ENCODE measurements at places on chromosomes 13 and 19.

DNA sequence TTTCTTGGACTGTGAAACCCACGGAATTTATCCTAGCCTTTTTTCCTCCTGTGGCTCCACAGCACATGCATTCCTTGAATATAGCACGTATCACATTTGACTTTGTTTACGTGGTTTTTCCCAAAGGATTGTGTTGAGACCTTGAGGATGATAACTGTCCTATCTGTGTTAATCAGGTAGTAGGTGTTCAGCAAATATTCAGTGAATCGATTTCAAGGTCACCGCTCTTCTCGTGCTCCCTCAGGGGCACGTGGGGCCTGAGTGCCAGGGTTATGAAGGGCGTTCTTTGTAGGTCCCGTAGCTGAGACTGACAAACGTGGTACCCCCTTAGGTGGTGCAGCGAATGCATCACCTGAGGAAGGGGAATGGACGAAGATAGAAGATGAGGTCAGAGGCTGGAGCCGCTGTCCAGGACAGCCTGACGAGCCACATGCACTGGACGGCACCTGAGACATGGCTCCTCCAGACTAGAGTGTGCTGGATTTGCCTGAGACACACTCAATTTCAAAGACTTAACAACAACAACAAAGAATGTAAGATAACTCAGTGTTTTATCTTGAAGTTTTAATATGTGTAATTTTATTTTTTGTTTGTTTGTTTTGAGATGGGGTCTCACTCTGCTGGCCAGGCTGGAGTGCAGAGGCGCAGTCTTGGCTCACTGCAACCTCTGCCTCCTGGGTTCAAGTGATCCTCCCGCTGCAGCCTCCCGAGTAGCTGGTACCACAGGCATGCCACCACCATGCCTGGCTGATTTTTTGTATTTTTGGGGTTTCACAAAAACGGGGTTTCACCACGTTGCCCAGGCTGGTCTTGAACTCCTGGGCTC lies 131.2 kb upstream of the RNF113B start:
- no peak for DNase-seq

- peak; percentile 65 for DNase-seq
Observed at GRCh38 chr19:35929876-35930275, 6.3 kb upstream of the LRFN3 start.

GRCh38 chr13:35690581-35691207 lies 214.2 kb upstream of the MAB21L1 start:
- no peak for DNase-seq

GRCh38 chr19:843180-843835 lies 2.5 kb downstream of the PRTN3 start:
- DNase-seq, result no peak

DNA sequence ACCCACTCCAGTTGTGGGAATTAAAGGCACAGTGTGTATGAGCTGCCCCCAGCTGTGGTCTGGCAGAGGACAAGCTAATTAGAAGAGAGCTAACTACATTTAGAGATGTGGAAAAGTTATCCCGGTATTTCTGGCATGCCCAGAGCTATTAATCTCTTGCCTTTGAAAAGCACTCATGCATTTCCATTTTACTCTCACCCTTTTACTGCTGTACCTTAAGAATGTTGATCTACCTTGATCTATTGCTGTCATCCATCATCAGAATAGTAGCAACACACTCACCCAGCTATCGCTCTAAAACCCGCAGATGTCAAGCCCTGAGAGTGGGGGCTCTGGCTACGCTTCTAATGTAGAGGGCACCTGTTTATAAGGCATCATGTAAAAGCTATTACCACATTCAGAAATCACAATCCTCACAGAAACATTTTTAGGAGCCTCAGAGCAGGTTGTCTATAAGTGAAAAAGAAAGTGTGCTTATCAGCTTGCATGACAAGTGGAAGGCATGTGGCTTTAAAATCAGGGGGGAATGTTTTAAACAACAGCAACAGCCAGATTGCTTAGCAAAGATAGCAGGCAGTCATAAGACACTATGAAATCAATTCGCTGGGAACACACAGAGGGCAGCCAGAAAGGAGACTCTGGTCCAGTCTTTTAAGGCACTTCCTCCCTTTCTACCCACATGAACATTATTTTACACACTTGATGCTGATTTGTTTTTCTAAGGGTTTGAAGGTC lies 224.2 kb upstream of the IRS2 start:
- DNase-seq, result no peak

DNA sequence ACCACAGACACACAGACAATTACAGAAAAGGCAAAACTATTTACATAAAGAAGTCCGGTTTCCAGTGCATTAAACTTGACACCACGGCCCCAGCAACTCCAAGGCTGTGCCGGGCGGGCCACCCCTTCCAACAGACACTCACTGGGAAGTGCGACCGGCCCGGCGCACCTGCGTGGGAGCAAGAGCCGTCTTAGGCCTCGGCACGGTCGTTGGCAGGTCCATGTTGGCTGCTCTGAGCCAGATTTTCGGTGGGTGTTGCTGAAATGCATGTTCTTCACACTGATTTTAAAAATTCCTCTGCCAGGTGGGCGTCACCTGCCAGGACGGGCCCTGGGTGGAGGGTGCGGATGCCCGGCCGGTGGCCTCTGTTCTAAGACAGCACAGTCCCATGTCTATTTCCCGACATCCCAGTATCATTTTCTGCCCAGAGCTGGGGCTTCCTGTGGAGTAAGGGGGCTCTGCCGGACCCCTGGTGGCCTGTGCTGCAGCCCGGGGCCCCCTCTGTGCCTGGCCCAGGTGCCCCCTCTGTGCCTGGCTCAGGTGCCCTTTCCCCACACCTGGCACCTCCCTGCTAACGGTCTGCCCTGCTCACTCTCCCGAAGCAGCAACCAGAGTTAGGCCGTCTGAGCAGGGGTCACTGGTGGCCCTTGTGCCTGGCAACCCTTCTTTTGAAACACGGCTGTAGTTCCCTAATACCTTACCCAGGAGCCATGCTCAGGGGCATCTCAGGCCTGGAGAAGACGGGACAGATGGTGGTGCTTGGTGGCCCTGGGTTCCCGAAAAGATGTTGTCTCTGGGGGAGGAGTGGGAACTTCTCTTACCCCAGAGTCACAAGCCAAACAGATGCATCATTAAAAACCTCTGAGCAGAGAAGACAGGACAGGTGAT lies 9.2 kb downstream of the TMEM255B start:
- DNase-seq, result no peak

- no peak for DNase-seq
Observed at GRCh38 chr19:2076526-2076944, 19.6 kb downstream of the MOB3A start.

DNA sequence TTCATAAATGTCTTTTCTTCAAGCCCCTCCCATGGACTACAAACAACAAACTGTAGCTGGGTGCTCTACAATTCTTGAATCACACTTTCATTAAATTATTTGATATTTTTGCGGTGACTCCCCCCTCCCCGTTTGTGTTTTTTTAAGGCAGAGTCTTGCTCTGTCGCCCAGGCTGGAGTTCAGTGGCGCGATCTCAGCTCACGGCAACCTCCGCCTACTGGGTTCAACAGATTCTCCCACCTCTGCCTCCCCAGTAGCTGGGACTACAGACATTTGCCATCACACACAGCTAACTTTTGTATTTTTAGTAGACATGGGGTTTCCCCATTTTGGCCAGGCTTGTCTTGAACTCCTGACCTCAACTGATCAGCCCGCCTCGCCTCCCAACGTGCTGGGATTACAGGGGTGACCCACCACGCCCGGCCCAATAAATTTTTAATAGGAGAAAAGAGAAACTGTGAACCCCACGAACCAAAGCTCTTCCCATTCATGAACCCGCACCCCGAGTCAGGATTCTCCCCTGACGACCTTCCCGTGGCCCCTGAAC lies 703 bp downstream of the ZNF506 start:
- DNase-seq, result peak; percentile 52

DNA sequence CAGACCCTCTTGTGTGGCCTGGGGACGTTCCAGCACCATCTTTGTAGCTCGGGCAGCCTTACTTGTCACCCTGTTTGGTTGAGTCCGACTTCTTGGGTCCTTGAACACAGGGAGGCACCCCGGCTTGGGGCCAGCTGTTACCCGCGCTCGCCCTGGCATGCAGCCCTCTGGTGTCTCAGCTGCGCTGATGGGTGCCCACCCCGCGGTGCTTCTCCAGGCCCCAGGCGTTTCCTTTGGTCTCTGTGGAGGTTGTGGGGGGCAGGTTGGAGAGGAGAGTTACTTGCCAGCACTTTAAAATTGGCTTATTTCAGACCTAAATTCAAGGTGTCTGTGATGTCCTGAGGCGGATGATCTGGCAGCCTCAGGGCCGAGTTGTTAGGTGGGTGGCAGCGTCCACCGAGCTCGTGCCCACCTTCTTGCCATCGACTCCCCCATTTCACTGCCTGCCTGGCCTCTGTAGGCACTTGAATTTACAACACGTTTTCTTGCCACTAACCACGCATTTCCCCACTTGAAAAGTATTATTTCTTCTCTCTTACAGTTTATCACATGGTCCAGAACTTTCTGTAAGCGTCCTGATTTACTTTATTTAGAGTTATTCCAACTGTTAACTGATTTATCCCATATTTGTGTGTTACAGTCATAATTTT lies 16.9 kb downstream of the UBAC2 start:
- no peak for DNase-seq

- no peak for DNase-seq
Observed at GRCh38 chr13:23678795-23679194, 108.6 kb downstream of the TNFRSF19 start.

- no peak for DNase-seq
Observed at GRCh38 chr13:58655086-58655485, 1023.5 kb downstream of the PCDH17 start.

- DNase-seq, result no peak
Observed at GRCh38 chr19:32718286-32718685, 1.3 kb upstream of the TDRD12 start.

DNA sequence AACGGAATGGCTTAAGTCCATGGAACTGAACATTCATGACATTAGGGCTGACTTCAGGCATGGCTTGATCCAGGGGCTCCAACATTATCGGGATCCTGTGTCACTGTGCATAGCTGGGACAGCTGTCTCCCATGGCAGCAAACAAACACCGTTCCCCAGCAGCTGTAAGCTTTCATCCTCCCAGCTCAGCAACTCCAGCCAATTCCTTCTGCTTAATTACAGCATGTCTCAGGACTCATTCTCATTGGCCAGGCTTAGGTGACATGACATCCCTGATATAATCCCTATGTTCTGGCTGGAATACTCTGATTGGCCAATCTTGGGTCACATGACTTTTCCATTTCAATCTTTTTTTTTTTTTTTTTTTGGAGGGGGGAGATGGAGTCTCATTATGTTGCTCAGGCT lies 10.9 kb upstream of the TLE5 start:
- no peak for DNase-seq

DNA sequence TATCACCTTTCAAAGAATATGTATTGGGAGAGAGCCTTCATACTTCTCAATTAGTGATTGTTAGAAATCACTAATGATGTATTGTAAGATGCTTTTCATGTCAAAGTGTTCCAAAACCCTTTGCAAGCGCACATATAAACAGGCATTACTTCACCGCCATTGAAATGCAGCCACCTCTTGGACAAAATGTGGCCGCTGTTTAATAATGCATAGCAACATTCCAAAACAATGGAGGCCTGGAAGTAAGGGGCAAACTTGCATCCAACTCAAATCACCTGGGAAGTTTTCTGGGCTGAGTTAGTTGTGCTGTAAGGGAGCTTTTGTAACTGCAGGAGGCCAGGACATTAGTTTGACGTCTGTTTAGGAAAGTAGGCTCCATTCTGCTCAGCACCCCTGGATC lies 438.1 kb downstream of the FGF9 start:
- DNase-seq, result no peak

DNA sequence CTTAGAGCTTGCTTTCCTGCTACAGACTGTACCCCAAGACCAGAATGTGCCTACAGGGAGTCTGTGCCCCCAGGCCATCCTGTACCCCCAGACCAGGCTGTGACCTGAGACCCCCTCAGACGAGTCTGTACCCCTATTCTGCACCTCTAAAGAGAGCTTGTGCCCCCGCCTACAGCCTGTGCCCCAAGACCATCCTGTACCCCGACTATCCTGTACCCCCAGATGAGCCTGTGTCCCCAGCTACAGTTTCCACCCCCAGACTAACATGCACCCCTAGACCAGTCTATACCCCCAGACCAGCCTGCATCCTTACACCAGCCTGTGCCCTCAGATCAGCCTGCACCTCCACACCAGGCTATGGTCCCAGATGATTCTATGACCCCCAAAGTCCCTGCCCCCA lies 2.0 kb downstream of the CACNG6 start:
- DNase-seq, result no peak

- DNase-seq, result no peak
Observed at GRCh38 chr13:20491926-20492435, 33.7 kb downstream of the CRYL1 start.

- DNase-seq, result no peak
Observed at GRCh38 chr13:75959861-75960481, 323.8 kb downstream of the LMO7 start.

DNA sequence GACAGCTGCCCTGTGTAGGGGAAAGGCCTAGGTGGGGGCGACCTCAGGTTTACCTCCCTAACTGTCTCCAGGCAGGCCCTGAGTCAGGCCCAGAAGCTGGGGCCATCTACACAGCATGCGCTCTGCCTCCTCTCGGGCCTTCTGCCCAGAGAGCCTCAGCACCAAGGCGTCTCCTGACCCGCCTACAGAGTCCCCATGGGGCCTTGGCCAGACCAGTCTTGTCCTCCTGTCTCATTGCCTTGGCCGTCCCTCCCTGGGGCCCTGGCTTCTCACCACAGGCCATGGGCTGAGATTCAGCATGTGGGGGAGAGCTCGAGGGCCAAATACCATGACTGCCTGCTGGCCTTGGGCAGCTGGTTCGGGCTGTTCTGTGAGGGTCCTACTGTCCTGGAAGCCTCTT lies 59.0 kb downstream of the SMARCA4 start:
- no peak for DNase-seq

DNA sequence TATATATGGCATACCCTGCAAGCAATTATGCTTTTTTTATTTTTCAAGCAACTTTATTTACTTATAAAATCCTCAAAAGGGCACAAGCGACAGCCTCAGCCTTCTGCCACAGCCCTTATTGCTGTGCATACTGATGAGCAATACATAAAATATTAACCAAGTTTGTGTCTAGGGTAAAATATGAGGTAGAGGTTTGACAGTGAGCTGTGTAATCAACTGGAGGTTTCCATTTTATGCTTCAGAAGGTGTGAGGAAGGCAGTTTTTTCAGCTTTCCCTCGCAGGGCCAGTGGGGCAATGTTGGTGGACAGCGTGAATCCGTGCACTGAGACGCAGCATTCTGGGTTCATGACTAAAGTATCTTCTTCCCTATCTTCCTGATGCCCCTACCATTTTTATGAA lies 310.4 kb downstream of the IRS2 start:
- no peak for DNase-seq

GRCh38 chr13:80338781-80339562 lies 2.0 kb downstream of the SPRY2 start:
- no peak for DNase-seq

- DNase-seq, result no peak
Observed at GRCh38 chr19:15288146-15288963, 44.0 kb downstream of the BRD4 start.

- DNase-seq, result no peak
Observed at GRCh38 chr19:49393881-49394280, 5.8 kb downstream of the KASH5 start.

DNA sequence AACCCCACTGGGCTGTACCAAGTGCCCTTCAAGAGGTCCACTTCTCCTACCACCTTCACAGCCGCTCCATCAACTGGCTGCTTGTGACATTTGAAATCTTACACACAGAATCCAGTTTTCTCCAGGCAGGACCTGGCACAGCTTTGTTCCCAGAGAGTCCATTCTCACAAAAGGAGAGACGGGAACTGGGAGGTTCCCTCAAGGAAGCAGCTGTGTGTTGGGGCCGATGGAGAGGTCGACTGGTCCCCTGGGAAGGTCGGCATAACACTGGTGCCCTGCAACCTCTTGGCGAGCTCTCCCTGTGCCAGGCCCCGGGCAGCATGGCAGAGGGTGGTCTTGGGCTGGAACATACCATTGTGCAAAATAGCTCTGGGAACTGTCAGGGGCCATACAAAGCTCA lies 21.5 kb downstream of the ELL start:
- no peak for DNase-seq

Measured in CD4-positive, alpha-beta T cell treated with Interleukin-12 subunit alpha and Interleukin-12 subunit beta, for 1 hour (primary cell).